Right ventricle myocardium inferior (tissue), 1 donor: ENCODE measurements at places on chromosomes 16 and 17.

DNA sequence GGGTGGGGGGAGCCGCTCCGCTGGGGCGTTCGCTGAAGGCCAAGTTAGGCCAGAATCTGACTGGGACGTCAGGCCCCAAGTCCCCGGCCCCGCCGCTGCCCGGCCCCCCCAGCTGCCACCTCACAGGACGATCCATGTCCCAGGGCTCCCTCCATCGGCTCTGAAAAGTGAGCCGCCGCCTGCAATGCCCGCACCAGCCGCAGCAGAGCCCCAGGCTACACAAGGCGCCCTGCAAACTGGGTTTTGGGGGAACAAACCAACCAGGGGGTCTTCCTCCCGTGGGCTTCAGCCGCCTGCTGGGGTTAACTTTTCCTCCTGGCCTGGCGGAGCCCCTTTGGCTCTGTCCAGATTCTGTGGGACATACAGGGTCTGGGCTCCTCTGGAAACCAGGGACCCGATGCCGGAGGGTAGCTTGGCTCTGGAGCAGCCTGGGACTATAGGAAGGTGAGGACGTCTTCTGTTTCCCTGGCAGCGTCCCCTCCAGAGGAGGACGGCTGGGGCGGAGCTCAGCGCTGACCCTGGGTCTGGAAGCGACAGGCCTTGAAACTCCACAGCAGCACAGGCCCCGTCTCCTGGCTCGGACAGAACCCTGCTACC lies 835 bp downstream of the NME4 start:
- DNase-seq, result peak; percentile 76

- no peak for DNase-seq
Measured at GRCh38 chr17:69588827-69589239, 174.3 kb downstream of the MAP2K6 start.

DNA sequence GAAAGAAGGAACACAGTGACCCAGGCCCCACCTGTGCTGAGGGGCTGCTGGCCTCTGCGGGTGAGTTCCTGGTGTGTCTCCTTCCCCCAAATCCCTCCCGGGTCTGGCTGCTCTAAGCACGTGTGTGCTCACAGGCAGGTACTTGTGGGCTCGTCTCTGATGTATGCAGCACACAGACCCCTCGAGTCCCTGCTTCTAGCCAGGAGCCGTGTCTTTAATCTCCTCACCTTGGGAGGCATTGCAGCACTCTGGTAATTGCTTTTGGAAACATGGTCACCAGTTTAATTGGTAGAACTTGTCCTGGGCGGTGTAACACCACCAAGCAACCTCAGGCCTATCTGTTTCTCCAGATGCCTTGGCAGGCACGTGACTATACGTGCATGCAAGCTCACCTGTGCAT lies 8.8 kb upstream of the RPL38 start:
- no peak for DNase-seq

GRCh38 chr17:57699751-57700219 lies 45.3 kb downstream of the CCDC182 start:
- DNase-seq, result no peak

DNA sequence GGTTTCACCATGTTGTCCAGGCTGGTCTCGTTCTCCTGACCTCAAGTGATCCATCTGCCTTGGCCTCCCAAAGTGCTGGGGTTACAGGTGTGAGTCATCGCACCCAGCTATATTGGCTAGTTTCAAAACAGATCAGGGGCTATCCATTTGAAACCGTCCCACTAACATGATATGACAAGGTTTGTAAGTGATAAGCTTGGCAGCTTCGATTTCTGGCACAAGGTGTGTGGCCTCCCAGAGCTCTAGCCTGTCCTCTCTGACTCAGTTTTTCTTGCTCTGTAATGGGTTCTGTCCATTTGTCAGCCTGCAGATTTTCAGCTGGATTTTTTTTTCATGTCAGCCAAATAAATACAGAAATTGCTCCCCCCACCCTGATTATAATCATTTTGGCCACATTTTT lies 31.8 kb upstream of the TENT4B start:
- no peak for DNase-seq

DNA sequence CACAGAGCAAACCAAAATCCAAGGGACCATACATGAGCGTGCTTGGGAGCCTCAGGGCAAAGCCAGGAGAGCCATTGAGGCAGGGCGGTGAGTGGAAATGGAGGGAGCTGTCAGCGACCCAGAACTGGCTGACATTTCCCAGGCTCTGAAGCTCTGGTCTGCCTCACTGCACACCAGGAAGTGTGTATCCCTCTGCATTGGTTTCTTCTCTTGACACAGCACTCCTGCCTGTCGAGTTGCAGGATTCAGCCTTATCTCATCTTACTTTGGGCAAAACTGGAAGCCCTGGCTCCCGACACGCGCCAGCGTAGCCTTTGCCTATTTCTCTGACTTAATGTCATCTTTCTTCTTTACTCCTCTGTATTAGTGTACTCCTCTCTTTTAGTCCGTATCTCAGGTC lies 144.7 kb upstream of the HS3ST3A1 start:
- no peak for DNase-seq

GRCh38 chr17:15457723-15458094 lies 9.7 kb downstream of the CDRT4 start:
- DNase-seq, result no peak

DNA sequence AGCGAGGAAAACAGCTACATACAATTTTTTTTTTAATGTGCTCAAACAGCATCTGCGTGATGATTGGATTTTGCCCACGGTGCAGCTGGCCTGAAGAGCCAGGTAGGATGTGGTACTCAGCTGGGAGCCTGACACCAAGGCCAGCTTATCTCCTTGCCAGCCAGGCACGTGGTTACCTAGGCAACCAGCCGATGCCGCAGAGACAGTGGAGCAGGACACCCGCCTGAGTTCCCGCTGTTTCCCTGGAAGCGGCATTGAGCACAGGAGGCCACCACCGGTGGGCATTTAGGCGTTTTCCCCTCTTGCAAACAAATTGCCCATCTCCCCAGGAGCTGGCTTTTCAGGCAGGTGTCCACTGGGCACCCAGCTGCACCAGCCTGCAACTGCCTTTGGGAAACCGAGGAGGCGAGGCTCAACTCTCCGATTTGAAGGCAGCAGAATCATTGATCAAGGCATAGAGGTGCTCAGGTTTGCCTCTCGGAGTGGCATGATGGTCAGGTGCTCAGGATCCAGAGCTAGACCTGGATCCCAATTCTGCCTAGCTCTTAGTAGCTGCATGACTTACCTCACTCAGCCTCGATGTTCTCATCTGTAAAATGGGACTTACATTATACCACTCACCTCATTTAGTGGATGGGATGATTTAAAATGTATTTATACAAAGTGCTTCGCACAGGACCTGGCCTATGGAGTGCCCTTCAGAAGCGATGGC lies 137.5 kb upstream of the PLCG2 start:
- no peak for DNase-seq

DNA sequence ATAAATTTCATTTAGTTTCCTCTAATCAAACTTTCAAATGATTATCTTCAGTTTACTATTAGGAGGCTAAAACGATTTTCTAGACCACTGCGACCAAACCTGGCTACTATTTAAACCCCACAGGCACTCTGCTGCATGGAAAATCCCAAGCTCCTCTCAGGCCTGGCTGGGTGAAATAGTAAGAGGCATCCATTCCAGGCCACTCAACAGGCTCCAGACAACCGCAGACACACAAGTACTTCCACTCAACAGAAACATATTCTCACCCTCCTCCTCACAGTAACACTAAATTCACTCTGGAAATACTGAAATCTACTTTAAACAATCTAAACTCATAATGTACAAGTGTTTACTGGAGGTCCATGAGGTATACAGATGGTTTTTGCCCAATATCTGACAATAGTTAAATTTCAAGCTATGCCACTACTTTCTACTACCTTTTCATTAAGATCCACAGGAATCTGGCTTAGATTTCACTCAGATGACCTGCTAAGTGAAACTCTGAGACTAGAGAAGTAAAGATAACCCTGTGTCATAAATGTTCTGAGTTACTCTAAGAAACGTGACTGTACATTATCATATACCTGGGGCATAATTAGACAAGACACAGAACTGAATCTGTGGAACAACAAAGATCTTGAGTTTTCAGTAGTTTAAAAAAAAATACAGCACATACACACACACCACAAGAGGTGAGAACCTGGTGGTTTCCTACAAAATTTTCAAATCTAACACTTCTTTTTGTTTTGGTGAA lies 10.4 kb downstream of the VPS53 start:
- no peak for DNase-seq

GRCh38 chr17:34445101-34445500 lies 82.1 kb upstream of the CCL1 start:
- DNase-seq, result peak; percentile 21
